NCI-H2029 (cell line): ENCODE measurements at places on chromosomes 3 and 15.

DNA sequence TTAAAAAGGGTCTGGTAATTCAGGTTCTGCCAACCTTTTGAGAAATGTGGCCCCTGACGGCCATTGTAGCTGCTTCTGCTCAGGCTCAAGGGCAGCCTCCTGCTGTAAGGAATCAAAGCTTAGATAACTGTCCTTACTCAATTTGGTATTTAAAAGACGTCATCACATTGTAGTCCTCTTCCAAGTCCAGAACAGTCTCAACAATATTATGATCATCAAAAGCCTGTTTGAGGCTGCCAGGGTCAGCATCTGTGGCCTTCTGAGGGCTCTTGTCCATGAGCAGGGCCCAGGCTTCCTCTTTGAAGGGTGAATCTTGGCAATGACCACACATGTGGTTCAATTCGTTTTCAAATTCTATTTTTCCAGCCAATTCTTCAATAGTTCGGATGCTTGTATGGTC is 6.0 kb downstream of the C3orf62 start:
- no peak for DNase-seq

- no peak for DNase-seq
These were observed 1.9 kb upstream of the TRA2B start for GRCh38 chr3:185939721-185940120.

DNA sequence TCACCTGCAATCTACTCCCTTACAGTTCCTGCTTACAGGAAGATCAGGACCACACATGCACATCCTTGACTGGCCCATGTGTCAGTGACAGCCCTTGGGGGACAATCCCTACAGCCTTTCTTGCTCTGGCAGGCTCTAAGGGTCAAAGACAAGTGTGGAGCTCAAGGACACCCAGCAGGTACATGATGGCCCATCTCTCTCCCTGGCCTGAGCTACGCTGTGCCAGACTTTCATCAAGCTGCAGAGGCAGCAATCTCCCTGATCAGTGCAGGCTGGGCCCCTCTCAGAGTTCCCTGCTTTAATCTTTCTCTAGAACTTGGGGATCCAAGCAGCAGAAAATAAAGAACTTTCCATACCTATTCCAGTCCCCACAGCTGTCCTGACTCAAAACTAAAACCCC is 2.6 kb downstream of the SEMA7A start:
- no peak for DNase-seq

DNA sequence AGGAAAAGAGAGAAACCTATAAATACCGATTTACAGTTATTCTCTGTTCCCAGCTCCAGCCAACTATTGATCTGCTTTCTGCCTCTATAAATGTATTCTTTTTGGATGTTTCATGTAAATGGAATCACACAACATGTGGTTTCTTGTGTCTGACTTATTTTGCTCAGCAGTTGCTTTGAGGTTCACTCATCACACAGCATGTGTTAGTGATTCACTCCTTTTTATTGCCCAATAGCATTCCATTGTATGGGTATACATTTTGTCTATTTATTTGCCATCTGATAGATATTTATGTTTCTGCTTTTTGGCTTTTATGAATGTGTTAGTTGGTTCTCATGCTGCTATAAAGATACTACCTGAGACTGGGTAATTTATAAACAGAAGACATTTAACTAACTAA is 23.6 kb downstream of the CCR1 start:
- no peak for DNase-seq

- no peak for DNase-seq
These were observed 28.4 kb downstream of the PML start for GRCh38 chr15:74022706-74023470.

- no peak for DNase-seq
These were observed 131.9 kb downstream of the TBC1D2B start for GRCh38 chr15:77945566-77945965.
